A549 treated with GW870086 at 1 μM for 4 hours (cell line): ENCODE measurements at places on chromosomes 6 and 20. TPM values are rescaled to one million over a fixed set of nuclear protein-coding genes. Genes with fewer than 3 reads are reported as not detected.

MANEA gene
- total RNA-seq: 3.4 to 4.6 TPM (median 3.9 TPM) in 5 replicates

GPR6 gene
- not detected in 5 replicates for total RNA-seq

KIAA0408 gene
- total RNA-seq: 6.8 to 8.2 TPM (median 7.4 TPM) in 5 replicates

SPATA25 gene
- total RNA-seq: 0.56 to 0.74 TPM (median 0.69 TPM) in 5 replicates

NR2E1 gene
- 0.06 TPM in 1 of 5 replicates, not detected in the others for total RNA-seq

MRPS26 gene
- total RNA-seq: 118 to 154 TPM (median 150 TPM) in 5 replicates

OR12D3 gene
- not detected in 5 replicates for total RNA-seq

RIMS1 gene
- total RNA-seq: 0.02 TPM in 1 of 5 replicates, not detected in the others

FNDC11 gene
- 0.13 to 0.54 TPM (median 0.21 TPM) in 5 replicates for total RNA-seq

DEFB113 gene
- not detected in 5 replicates for total RNA-seq

C20orf141 gene
- total RNA-seq: 0.46 to 0.96 TPM (median 0.50 TPM) in 3 of 5 replicates, not detected in the others

RNGTT gene
- total RNA-seq: 6.9 to 10.1 TPM (median 8.7 TPM) in 5 replicates

PEX6 gene
- 6.7 to 9.4 TPM (median 8.7 TPM) in 5 replicates for total RNA-seq

RPS6KA2 gene
- total RNA-seq: 0.10 to 0.32 TPM (median 0.17 TPM) in 5 replicates

ZNF831 gene
- total RNA-seq: not detected in 5 replicates

SLC2A10 gene
- not detected in 5 replicates for total RNA-seq

C4B gene
- total RNA-seq: 0.53 to 1.4 TPM (median 1.1 TPM) in 5 replicates

CBLN4 gene
- not detected in 5 replicates for total RNA-seq

RAD21L1 gene
- total RNA-seq: not detected in 5 replicates

SLX4IP gene
- 2.0 to 3.0 TPM (median 2.4 TPM) in 5 replicates for total RNA-seq

SLC52A3 gene
- 0.24 to 0.71 TPM (median 0.40 TPM) in 5 replicates for total RNA-seq

TP53INP2 gene
- total RNA-seq: 6.8 to 8.8 TPM (median 7.3 TPM) in 5 replicates

DDX43 gene
- total RNA-seq: not detected in 5 replicates

RAET1L gene
- 0.43 to 0.93 TPM (median 0.63 TPM) in 5 replicates for total RNA-seq

KCNK5 gene
- 1.1 to 1.6 TPM (median 1.3 TPM) in 5 replicates for total RNA-seq

FABP7 gene
- not detected in 5 replicates for total RNA-seq

GABRR1 gene
- not detected in 5 replicates for total RNA-seq

DZANK1 gene
- 2.7 to 3.0 TPM (median 2.9 TPM) in 5 replicates for total RNA-seq

SLPI gene
- 10.3 to 12.4 TPM (median 11.8 TPM) in 5 replicates for total RNA-seq

DDO gene
- 0.08 to 0.15 TPM (median 0.10 TPM) in 4 of 5 replicates, not detected in the other for total RNA-seq

LY6G5C gene
- total RNA-seq: 1.3 to 2.5 TPM (median 1.7 TPM) in 5 replicates

SERINC3 gene
- total RNA-seq: 69.8 to 89.6 TPM (median 87.0 TPM) in 5 replicates

KIF13A gene
- 17.6 to 21.4 TPM (median 19.3 TPM) in 5 replicates for total RNA-seq

IP6K3 gene
- 0.40 to 0.80 TPM (median 0.46 TPM) in 5 replicates for total RNA-seq
